HCEC 1CT (cell line): ENCODE measurements at places on chromosomes 12 and 14.

DNA sequence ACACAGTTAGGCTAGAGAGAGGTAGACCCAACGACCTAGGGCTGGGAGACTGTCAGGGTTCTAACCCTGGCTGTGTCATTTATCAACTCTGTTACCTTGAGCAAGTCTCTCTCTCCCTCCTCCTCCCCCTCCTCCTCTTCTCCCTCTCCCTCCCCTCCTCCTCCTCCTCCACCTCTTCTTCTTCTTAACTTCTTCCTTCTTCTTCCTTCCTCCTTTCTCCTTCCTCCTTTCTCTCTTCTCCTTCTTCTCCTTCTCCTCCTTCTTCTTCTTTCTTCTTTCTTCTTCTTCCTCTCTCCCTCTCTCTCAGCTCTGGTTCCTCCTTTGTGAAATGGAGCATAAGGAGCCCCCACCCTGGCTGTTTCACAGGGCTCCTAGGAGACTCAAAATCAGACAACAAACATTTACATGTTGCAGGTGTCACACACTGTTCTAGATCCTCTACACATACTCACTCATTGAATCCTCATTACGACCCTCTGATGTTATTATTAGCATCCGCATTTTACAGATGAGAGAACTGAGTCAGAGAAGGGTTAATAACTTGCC, 2.2 kb upstream of the KCNH3 start:
- no peak for DNase-seq

DNA sequence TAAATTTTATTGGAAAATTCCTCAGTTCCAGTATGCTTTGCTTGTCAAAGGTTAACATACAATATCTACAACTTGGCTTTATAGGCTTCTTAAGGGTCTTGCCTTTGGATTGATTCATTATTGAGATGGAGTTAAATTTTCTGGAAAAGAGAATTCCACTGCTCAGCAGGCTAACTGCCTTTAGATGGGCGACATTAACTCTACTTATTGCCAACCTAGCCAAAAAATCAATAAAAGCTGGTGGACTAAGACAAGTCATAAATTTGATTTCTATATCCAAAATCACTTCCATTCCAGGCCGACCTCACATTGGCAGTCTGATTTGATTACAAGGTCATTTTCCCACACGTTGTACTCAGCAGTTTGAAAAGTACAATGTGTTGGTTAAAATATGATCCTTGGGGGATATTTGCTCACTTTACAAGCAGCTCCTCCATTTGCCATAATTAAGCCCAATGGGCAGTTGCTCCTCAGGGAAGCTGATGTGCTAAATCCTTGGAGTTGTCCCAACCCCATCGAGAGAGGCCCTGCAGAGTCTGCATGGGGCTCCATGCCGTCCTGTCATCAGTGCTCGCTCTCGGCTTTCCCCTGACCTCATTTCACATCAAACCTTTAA, 36.1 kb upstream of the CRY1 start:
- DNase-seq, result no peak

- no peak for DNase-seq
Observed at GRCh38 chr14:92970271-92970670, 47.3 kb downstream of the CHGA start.

GRCh38 chr14:46054526-46054925, 597.1 kb downstream of the RPL10L start:
- peak; percentile 94 for DNase-seq

DNA sequence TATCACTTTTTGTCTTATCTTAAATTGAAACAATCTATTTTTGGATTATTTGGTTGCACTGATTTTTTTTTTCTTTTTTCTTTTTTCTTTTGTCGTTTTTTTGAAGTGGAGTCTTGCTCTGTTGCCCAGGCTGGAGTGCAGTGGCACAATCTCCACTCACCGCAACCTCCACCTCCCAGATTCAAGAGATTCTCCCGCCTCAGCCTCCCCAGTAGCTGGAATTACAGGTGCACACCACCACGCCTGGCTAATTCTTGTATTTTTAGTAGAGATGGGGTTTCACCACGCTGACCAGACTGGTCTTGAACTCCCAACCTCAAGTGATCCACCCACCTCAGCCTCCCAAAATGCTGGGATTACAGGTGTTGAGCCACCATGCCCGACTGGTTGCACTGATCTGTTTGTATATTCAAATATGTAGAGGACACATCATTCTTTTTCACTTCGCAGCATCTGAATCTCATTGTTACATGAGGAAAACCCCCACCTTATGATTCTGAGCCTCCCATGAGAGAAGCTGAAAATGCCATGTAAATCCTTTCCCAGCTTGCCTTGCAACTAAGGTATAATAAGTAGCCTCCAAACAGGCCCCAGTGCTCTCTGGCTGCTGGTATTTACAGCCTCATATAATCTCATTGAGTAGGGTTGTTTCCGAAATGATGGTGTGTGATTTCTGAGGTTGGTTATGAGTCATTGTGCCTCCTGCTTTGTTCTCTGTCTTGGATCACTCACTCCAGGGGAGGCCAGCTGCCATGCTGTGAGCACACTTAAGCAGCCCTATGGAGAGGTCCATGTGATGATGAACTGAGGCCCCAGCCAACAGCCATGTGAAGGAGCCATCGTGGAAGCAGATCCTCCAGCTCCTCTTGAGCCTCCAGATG, 5.2 kb upstream of the HSP90B1 start:
- DNase-seq, result peak; percentile 81

DNA sequence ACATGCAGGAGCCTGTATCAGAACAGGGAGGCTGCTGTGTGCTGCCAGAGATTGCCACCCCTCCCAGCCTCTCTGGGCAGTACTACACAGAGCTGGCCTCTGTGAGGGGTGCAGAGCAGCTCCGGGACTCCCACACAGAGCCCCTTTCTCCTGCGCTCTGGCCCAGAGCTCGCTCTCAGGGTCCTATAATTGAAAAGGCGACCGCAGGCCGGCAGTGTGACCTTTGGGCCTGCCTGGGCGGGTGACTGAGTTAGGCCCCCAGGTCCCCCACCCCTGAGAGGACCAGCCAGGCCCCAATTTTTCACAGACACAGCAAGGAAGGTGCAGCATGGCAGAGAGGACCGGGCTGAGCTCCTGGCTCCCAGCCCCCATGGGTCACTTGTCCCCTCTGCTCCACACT, 136.4 kb downstream of the ZFP36L1 start:
- no peak for DNase-seq

GRCh38 chr12:45893240-45893639, 97.1 kb downstream of the SCAF11 start:
- peak; percentile 33 for DNase-seq

DNA sequence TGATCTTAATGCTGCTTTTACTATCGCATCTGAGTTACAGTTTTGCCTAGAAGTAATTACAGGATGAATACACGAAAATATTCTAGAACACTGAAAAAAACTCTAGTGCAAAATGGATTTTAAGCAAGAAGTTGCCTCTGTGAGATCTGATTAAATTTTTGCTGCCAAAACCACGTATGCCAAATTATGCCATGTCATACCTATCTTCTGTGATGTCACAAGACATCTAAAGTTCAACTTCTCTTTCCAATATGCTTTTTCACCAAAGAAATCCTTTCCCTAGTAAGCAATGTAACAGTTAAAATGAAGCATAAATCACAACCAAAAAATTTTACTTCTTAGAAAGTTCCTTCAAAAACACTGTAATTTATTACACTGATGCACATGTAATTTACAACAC, 39.6 kb downstream of the HECTD4 start:
- no peak for DNase-seq
